SJSA1 (cell line): ENCODE measurements at places on chromosomes 5 and 9. TPM values are rescaled to one million over a fixed set of nuclear protein-coding genes. Genes with fewer than 3 reads are reported as not detected.

The OLFM1 gene
- 23.4 and 35.0 TPM in 2 replicates for total RNA-seq

The C9 gene
- 0.37 TPM in 1 of 2 replicates, not detected in the other for total RNA-seq

The IL4 gene
- not detected in 2 replicates for total RNA-seq

The C1QTNF3 gene
- total RNA-seq: 0.24 TPM in 1 of 2 replicates, not detected in the other

GRCh38 chr9:93680443-93681268 lies 104.3 kb downstream of the PHF2 start:
- DNase-seq: no peak

- no peak for DNase-seq
Observed at GRCh38 chr9:32371279-32371678, 13.2 kb upstream of the ACO1 start.

GRCh38 chr9:97365634-97366033 lies 46.3 kb upstream of the TDRD7 start:
- no peak for DNase-seq

GRCh38 chr5:74126294-74126693 lies 500.3 kb downstream of the ARHGEF28 start:
- no peak for DNase-seq

DNA sequence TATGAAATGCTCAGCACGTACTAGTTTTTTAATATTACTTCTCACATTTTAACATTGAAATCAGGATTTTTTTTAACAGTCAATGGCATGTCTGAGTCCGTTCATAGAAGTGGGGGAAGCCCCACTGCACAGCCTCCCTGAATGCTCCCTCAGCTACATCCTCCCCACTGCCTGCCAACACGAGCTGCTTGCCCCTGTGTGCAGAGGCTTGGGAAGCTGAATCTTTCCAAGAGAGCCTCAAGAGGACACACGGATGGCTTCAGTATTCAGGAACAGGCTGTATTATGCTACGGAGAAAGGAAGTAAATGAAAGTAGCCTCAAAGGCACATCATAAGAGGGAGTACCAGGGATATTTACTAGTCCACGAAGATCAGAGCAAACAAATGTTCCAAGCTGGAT lies 248.7 kb downstream of the SPOCK1 start:
- no peak for DNase-seq

DNA sequence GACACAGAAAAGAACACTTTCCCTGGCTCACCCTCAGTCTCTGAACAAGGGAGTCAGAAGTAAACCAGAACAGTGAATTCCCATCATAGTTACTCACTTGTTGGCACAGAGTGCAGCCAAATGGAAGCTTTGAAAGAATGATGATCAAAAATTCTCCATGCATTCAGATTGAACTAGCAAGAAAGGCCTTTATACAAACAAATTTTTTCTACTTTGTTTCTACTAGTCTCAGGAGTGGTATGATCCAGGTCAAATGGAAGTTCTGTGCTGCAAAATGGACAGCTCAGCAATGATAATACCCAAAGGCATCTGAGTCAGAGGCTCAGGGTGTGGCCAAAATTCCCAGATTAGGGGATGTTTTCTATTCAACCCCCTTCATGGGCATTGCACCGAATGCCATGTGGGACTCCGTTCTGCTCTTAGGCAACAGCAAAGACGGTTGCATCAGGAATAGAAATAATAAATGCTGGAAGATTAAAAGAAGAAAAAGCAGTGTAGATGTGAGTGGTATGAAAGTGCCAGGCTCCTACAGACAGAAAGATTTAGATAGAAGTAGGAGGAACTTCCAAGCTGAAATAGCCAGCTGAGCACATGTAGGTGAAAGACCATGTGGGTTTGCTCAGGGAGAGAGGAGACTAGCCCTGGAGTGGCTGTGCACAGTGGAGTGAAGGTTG lies 24.0 kb upstream of the ASPN start:
- DNase-seq: peak; percentile 84

DNA sequence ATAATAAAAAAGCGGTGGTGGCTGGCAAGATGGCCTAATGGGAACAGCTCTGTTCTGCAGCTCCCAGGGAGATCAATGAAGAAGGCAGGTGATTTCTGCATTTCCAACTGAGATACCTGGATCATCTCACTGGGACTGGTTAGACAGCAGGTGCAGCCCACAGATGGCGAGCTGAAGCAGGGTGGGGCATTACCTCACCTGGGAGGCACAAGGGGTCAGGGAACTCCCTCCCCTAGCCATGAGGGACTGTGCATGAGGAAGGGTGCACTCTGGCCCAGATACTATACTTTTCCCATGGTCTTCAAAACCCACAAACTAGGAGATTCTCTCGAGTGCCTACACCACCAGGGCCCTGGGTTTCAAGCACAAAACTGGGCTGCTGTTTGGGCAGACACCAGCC lies 45.6 kb upstream of the PTGER4 start:
- DNase-seq: no peak
